GM20000 (cell line): ENCODE measurements at places on chromosomes 6 and 20.
A peak's percentile ranks its signal among the peaks of the same experiment; 100 is the strongest.

- DNase-seq, result no peak
Observed at GRCh38 chr6:44537306-44538049, 150.0 kb downstream of the CDC5L start.

- no peak for DNase-seq
Observed at GRCh38 chr20:62282877-62283503, 19.8 kb upstream of the ADRM1 start.

- DNase-seq, result no peak
Observed at GRCh38 chr20:54102543-54102942, 32.1 kb upstream of the BCAS1 start.

DNA sequence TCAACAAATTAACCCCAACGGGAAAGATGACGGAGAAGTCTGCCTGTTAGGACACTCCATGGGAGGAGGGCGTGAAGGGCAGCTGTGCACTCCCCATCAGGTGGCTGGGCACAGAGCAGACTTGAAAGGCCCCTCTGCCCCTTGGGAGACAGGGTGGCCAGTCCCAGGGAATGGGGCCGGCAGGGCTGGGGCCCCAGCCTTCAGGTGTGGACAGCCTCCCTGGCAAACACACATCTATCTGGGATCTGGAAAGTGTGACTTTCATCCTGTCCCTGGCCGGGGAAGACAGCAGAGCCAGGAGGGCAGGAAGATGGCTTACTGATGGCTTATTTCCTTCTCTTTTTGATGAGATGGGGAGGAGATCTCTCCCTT lies 4.5 kb upstream of the FRMD1 start:
- no peak for DNase-seq

DNA sequence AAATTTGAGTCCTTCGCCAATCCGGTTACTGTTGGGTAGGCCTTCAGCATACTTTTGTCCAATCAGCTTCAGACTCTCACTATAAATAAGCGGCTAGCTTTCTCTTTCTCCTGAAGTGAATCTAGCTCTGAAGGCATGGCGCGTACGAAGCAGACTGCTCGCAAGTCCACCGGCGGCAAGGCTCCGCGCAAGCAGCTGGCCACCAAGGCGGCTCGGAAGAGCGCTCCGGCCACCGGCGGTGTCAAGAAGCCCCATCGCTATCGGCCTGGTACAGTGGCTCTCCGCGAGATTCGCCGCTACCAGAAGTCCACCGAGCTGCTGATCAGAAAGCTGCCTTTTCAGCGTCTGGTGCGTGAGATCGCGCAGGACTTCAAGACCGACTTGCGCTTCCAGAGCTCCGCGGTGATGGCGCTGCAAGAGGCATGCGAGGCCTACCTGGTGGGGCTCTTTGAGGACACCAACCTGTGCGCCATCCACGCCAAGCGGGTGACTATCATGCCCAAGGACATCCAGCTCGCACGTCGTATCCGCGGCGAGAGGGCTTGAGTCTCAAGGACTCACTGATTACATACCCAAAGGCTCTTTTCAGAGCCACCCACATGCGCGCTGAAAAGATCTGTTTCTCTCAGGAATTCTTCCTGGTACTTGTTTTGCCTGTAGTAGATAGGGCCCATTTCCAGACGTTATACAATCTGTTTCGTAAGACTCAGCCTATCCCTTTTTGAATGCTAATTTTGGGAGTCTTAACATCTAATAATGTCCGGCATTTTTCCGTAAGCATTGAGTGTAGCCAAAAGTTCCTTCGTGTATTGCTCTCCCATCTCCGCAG lies 102.0 kb downstream of the OR2B2 start:
- peak; percentile 73 for DNase-seq

GRCh38 chr20:62675156-62675876 lies 33.0 kb downstream of the SLCO4A1 start:
- DNase-seq, result no peak

DNA sequence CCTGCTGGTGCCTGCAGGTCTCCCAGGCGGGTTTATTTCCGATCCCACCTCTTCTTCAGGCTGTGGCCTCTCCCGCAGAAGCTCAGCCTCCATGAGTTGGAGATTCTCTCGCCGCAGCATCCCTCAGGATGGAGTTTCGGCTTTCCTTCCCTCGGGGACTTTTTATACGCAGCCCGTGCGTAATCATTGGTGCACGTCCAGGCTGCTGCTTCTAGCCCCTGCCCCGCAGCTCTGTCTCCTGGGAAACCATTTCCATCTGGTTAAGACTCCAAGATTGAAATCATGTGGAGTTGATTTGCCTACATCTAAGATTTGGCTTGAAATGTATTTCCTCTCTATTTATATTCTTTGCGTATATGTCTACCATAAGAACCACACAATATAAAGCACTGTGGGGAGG lies 46.7 kb upstream of the CARMIL1 start:
- DNase-seq, result no peak

DNA sequence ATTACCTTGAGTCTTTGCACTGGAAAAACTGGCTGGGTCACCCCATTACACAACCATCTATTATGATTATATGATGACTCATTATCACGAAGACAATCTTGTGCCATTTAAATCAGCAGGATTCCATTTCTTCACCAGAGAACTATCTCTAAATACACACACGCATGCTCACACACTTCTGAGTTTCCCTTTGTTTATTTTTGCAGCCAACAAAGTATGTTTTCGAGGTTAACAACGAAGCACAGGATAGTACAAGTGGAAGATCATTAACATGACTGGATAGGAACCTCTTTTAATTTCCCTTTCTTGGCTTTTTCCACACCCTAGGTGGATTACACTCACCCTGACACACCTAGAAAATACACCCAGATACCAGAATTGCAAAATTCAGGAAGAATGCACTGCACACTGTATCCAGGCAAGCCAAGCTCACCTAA lies 18.9 kb downstream of the PERP start:
- no peak for DNase-seq

DNA sequence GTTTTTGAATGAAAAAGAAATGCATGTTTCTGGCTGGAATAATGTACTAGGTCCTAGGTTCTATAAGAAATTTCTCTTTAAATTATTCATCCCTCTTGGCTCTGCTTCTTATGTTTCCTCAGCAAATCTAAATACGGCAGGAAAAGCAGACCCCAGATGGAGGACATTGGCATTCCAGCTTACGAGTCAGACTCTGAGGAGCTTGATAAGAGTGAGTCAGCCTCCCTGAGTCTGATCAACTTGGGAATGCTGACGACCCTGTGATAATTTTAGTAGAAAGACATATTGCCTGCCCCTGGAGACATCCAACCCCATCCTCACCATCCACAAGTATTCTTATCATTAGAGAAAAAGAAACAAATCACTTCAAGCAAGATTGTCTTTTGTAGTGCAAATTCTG lies 509.7 kb upstream of the MARCKS start:
- DNase-seq, result no peak

DNA sequence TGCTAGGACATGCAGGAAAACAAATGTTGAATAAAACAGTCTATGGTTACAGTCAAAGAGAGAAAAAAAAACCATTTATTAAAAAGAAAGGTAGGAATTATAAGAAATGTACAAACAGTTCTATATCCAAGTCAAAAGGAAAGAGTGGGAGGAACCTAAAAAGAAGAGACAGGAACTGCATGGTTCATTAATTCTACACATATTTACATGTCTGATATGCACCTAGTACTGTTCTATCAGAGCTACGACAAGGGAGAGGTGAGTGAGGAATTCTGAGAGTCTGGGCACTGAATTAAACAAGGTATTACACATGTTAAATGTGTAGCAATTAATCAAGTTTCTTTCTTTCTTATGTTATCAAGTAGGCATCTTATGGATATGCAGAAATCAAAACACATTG lies 41.9 kb downstream of the SYCP2 start:
- DNase-seq, result peak; percentile 4

GRCh38 chr6:167306401-167306998 lies 15.4 kb downstream of the UNC93A start:
- no peak for DNase-seq

GRCh38 chr6:109595998-109596397 lies 95.0 kb downstream of the AK9 start:
- no peak for DNase-seq

- DNase-seq, result no peak
Observed at GRCh38 chr6:111382476-111383294, 100.3 kb downstream of the REV3L start.

DNA sequence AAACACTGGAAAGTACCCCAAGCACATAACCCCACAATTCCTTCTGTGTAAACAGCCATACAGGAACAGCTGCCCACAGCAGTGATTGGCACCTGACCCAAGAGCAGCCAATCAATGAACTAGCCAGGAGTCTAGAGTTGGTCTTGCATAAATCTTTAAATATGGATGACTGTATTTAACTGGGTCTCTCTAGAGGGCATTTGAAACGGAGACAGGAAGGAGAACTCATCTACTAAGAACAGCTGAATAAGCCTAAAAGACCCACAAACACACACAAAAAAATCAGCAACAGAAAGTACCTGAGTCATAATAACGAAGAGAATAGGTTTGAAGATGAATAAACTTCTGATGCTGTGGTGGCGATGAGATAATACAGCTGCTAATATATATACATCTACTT lies 49.0 kb upstream of the ASF1A start:
- peak; percentile 48 for DNase-seq

DNA sequence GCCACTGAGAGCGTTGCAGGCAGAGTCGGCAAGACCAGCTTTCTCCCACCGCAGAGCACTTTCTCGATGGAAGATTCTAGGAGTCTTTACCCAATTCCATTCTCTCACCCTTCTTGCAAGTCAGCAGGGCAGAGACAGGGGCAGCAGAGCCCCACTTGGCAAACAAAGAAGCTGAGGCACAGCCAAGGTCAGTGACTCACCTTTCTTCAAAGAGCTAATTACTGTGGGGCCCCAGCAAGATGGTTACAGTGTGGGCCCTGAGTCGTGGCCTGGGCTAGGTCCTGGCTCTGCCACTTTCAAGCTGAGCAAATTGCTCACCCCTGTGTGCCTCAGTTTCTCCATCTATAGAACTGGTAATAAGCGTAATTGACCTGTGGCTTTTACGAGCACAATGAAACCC lies 277.0 kb downstream of the PREX1 start:
- no peak for DNase-seq

- no peak for DNase-seq
Observed at GRCh38 chr6:8084586-8084985, 17.8 kb downstream of the EEF1E1 start.

DNA sequence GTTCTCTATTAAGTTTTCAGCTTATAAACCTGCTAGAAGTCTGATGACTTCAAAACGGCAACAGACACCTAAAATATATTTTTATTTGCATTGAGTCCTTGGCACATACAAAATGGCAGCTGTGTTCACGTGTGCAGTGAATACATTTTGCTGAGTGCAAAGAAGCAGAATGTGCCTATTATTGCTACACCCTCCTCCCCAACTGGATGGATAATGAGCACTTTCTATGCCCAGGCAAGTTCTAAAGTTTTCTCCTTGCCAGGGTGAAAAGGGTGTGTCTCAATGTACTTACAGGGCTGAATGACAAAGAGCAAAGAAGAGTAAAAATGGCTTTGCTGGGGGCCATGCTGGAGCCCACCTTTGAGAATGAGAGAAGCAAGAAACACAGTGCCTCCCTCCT lies 4.0 kb upstream of the FERMT1 start:
- DNase-seq, result no peak

GRCh38 chr6:121764493-121764892 lies 329.0 kb downstream of the GJA1 start:
- DNase-seq, result no peak

GRCh38 chr6:136763255-136763654 lies 29.0 kb downstream of the MAP3K5 start:
- no peak for DNase-seq

GRCh38 chr20:7912551-7912950 lies 27.7 kb downstream of the HAO1 start:
- no peak for DNase-seq

DNA sequence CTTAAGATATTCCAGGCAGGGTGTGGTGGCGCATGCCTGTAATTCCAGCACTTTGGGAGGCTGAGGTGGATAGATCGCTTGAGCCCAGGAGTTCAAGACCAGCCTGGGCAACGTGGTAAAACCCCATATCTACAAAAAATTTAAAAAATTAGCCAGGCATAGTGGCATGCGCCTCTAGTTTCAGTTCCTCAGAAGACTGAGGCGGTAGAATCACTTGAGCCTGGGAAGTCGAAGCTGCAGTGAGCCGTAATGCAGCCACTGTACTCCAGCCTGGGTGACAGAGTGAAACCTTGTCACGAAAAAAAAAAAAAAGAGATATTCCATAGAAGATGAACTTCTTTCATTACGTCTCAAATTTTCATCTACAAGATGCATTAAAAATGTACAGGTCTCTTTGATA lies 46.7 kb upstream of the ISM1 start:
- DNase-seq, result no peak

- DNase-seq, result no peak
Observed at GRCh38 chr6:88183471-88183870, 17.3 kb upstream of the CNR1 start.

DNA sequence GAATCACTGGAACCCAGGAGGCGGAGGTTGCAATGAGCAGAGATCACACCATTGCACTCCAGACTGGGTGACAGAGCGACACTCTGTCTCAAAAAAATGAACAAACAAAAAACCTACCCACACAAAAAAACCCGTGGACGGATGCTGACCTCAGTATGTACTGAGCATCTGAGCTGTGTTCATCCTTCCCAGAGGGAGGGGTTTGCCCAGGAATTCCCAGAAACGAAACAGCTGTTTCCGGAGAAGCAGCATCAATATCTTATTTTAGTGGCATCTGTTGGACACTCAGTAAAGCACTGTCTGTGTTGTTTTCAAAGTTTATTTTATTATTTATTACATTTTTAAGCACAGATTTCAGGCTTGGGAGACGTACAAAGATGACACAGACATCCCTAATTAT lies 18.7 kb downstream of the NANP start:
- DNase-seq, result no peak

- DNase-seq, result no peak
Observed at GRCh38 chr20:54475334-54476168, at the start of gene DOK5. DOK5 (plus strand) TSS chr20:54475593; CDS start chr20:54475947, 354 bp downstream.

DNA sequence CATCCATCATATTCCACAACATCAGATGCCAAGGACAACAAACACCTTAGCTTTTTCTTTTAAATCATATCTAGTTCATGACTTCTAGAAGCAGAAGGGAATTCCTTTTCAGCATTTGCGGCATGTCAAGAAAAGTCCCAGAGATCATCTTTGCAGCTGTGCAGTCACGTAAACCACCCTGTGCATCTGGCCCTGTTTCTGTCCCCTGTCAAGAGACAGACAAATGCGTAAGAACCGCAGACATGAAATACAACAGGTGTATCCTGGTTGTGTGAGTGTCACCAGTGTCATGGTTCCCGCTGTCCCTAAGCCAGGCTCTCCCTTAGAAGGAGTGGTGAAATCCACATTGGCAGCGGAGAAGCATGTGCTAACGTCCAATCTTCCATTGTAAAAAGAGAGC lies 28.1 kb downstream of the LY86 start:
- DNase-seq, result no peak

- no peak for DNase-seq
Observed at GRCh38 chr6:16244869-16245451, 6.6 kb downstream of the GMPR start.

GRCh38 chr6:116779573-116780164 lies 14.2 kb upstream of the FAM162B start:
- DNase-seq, result no peak

DNA sequence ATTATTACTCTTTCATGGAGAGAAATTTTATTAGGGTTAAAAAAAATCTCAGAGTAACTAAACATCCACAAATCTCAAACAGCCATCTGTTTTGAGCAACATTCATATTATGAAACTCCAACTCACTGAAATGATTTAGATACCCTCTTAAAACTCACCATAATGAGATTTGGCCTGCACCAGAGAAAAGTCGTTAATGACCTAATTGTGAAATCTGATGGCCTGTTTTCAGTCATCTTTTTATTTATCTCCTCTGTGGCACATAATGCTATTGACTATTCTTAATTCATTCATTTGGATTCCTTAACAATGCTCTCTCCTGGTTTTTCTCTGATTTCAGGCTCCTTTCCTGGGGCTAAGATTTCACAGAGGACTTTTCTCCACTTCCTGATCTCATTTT lies 192.7 kb downstream of the RNF144B start:
- no peak for DNase-seq
